Suppressor macrophage treated with lipopolysaccharide for 4 hours (primary cell): ENCODE measurements at places on chromosomes 5 and 9.

DNA sequence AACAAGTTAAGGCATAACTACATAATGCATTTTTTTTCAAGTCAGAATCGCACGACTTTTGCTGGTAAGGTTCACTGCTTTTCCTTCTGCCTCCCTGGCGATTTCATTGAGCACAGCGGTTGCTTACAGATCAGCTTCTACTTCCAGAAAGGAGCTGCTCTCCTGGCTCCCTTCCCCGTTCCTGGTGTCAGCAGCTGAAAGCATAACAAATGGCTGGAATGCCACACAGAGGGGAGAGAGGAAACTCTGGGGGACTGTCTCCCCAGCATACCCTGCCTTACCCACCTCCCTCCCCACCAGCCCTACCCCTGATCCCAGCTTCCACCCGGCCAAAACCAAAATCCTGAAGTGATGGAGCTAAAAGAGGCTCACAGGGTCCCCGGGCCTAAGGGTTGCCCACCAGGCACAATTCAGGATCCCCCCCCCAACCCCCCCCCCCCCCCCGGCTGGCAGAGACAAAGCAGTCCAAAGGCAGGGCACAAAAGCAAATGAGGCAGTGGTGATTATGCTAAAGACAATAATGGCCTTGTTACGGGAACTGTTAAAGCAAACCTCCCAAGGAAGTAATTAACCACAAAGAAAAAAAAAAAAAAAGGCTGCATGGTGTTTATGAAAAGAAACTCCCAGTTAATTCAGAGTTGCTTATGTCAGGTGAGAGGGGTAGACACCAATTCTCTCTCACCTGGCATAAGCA, 126.1 kb upstream of the WWC1 start:
- no peak for DNase-seq

DNA sequence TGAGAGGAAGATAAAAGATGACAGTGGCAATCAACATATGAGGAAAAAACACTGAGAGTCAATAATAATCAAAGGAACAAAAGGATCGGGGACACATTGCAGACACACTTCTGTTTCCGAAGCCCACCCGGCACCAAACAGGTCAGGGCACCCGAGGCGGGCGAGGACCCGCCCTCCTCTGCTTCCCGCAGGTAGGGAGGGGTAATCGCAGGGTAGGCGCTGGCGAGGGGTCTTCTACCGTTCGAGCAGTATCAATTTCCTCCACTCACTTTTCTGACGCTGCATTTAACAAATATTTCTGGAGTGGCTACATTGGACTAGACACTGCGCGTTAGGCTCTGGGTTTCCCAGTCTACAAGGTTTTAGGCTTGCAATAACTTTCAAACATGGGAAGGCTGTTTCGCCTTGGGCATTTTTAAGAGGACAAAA, 1.3 kb downstream of the TXN start:
- no peak for DNase-seq

DNA sequence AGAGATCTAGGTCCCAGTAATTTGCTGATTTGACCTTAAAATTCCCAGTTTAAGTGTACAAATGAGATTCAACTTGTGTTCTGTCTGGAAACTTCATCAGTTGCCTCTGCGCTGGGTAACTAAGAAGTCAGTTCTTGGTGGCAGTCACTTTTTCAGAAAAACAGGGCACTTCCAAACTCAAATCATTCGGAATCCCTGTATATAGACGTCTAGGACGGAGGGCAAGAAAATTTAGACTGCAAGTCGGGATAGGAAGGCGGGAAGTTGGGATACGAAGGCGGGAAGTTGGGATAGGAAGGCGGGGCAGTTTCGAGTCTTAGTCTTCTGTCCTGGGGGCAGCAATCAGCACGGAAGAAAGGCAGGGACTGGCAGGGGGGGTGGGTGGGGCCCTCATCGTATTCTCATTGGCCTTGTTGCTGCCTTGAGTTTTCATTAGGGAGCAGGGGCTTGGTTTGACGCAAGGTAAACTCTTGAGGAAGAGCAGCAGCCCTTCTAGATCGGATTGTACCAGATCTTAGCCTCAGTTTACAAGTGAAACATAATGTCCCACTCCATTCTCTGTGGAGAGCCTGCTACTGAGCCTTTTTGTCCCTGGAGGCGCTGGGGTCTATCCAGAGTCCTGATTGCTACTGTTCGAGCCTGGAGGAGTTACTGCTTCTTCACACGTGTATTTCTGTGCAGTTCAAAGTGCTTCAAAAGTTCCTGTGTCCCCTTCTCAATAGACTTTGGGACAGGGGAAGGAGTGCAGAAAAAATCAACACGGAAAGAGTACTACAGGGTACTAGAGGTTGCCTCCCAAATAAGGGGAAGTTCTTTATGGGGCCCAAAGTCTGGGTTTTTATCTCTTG, 2.7 kb upstream of the PURA start:
- DNase-seq = no peak

DNA sequence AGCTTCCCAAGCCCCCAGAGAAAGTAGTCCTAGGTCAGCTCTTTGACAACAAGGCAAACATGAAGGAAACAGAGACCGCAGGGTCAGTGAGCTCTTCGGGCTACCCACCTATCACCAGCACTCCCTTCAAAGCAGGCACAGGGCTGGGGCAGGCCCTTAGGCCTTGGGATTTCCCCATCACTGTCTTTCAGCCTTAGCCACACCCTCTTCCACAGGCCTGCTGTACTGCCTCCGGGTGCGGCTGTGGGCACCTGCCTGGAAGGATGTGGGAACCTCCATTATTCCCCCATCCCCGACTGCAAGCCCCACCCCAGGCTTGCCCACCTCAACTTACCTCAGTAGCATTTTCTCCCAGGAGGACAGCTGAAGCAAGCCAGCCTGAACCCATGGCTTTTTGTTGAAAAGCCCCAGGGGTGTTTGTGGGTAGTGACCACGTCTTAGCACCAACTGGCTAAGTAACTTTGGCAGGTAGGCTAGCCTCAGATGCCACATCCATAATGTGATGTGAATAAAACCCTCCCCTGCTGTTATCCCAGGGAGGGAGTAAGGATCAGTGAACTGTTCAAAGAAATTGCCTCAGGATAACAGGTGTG, 100.2 kb downstream of the PIK3R1 start:
- DNase-seq = peak; percentile 32

DNA sequence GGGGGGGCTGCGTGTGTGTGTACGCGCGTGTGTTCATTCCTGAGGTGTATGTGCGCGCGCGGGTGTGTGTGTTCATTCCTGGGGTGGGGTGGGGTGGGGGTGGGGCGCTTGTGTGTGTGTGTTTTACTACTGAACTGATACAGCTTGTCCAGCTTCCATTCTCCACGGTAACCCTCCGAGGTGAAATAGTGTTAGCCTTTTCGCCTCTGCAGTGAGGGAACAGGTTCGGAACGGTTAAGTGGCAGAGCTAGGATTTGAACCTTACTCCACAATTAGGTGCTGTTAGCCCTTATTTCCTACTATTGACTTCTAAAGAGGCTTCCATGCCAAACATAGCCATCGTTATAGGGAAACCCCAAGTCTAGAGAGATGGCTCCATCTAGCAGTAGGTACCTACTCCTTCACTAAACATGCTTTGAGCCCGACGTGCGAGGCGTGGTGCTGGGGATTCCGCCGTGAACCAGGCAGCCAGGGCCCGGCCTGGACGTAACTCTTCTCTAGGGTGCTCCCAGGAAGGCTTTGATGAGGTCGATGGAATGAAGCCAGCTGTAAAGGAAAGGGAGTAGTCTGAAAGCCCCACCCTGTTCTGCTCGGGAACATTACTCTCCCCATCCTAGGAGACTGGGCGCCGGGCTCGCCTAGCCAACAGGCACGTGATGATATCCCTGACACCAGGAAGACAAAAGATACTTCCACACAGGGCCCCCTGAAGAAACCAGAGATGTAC, 782 bp upstream of the SKP1 start:
- no peak for DNase-seq

DNA sequence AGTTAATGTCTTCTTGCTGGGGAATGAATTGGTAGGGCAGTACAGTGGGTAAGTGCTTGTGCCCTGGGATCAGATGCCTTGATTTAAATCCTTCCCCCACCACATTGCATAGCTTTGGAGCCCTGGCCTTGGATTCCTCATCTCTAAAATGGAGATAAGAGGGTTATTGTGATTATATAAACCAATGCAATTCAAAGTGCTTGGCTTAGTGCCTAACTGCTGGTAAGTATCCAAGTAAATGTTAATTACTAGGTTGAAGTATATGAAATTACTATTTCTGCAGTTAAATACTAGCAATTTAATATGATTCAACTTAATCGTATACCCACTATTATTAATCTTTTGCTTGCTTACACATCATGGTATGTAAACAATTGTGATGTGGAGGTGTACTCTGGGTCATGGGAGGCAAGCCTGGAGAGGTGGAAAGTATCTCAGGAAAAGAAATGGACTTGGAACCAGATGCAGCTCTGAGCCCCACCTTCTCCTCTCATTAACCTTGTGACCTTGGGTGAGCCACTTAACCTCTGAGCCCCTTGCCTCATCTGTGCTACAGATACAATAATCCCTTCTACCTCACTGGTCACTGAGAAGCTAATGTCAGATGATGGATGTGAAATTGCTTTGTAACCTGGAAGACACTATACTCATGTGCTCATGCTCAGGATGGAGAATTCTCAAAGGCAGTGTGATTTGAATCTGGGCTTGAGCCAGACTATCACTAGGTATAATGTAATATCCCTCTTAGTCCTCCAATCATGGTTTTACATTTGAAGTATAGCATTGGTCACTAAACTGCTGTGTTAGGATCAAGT, 23.8 kb downstream of the NEUROG1 start:
- no peak for DNase-seq

DNA sequence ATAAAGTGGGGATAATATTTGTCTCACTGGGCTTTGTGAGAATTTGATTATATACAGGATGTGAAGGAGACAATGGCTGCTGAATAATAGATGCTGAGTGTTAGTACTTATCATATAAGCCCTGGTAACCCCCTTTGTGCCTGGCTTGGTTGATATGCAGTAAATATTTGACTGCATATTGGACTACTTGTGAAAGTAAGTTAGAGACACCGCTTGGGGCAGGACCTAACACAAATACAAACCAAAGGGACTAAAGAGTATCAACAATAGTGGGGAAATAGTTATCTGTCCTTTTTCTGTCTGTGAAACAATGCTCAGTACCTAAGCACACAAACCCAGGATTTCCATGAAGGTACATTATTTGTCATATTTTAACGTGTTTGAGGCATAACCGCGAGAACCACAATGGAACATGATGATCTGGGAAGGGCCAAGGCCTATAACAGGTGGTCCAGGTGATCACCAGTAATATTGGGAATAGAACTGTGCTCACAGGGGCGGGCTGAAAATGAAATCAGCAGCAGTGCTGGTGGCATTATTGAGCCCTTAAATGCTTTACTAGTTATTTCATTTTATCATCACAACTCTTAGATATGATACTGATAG, 138.2 kb upstream of the SMARCA2 start:
- DNase-seq = no peak

DNA sequence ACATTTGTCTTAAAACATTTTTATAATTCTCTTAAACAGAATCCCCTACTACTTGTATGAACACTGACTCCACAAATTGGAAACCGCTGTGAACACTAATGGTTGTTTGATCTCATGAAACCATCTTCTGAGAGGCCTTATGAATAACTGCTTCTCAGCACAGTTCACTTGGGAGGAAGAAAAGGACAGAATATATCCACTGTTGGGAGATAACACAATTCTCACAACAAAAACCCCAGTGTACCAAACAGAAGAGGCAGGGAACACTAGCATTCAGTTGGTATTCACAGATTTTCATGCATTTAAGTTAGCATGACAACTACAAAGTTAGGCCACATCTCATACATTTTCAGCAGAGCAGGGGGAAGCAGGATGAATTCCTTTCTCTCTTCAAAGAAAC, 89.0 kb upstream of the SELENOP start:
- no peak for DNase-seq

DNA sequence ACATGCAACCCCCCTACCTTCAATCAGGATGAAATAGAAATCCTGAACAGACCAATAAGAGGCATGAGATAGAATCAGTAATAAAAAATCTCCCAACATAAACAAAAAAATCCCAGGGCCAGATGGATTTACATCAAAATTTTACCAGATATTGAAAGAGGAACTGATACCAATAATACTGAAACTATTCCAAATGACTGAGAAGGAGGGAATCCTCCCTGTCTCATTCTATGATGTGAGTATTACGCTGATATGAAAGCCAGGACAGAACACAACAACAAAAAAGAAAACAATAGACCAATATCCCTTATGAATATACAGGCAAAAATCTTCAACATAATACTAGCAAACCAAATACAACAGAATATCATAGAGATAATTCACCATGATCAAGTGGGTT, 109.0 kb upstream of the SMC2 start:
- DNase-seq = peak; percentile 35

DNA sequence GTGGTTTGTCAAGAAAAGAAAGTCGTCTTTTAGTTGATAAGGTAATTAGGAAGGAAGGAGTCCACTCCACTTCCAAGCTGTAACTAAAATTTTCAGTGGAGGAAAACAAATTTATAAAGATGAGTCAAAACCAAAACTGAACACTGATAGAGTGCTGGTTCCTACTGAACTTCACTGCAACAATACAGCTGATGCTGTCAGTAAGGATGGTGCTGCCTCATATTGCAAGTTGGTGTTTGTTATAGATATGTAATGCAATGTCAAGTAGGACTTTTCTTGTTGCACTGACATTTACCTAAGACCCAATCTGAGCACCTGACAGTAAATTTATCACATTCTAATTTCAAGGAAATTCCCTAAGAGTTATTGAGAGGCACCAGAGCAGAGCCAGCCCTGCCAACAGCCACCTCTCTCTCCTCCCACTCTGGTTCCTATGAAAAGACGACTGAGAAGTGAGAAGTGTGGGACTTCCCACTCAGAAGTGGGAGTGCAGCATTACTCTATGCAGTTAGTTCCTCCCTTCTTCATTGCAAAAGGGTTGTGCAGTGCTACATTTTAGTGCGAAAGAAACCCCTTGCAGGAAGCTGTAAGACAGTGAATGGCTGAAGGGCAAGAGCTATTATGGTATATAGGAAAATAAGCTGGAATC, 350.8 kb downstream of the NFIB start:
- DNase-seq = no peak

- DNase-seq = peak; percentile 72
Observed at GRCh38 chr5:172883066-172883465, 49.0 kb downstream of the ERGIC1 start.

DNA sequence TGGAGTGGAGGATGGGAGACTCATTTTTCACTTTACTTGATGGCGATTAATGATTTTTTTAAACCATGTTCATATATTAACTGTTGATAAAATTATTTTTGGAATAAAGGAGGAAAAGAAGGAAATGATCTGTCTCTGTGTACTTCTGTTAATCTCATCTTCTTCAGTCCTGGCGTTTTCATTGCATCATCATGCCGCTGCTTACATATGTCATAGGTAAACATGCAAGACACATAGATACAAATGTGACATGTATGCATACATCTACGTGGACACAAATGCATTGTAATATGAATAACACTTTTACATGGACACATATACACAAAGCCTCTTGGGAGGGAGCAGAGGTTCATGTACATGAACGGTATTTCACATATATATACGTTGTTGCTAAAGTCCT, 10.0 kb downstream of the TMEM174 start:
- no peak for DNase-seq

GRCh38 chr5:132265336-132266030, 8.0 kb downstream of the PDLIM4 start:
- peak; percentile 58 for DNase-seq
